ENCODE measurements at places on chromosomes 6 and 20. TPM values are rescaled to one million over a fixed set of nuclear protein-coding genes. Genes with fewer than 3 reads are reported as not detected.

GRCh38 chr6:16238963-16239797 lies 793 bp downstream of the GMPR start:
- DNase-seq: peak; percentile 69

DNA sequence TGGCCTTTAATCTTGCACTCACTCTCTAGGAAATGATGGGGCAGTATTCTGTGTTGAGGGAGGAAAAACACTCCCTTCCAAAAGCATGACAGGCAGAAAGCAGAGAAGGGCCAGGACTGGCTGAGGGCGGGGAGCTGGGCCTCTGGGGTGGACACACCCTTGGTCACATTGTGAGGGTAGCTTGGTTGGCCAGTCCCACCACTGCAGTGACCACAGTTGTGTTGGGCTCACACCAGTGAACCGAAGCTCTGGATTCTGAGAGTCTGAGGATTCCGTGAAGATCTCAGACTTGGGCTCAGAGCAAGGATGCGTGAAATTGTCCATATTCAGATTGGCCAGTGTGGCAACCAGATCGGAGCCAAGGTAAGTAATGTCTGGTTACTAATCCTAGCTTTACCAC lies at the start of gene TUBB1:
TUBB1 (plus strand) TSS at position 213 of the 400 bp plus-strand sequence; CDS start at position 307, 94 bp downstream.
- DNase-seq: no peak

DNA sequence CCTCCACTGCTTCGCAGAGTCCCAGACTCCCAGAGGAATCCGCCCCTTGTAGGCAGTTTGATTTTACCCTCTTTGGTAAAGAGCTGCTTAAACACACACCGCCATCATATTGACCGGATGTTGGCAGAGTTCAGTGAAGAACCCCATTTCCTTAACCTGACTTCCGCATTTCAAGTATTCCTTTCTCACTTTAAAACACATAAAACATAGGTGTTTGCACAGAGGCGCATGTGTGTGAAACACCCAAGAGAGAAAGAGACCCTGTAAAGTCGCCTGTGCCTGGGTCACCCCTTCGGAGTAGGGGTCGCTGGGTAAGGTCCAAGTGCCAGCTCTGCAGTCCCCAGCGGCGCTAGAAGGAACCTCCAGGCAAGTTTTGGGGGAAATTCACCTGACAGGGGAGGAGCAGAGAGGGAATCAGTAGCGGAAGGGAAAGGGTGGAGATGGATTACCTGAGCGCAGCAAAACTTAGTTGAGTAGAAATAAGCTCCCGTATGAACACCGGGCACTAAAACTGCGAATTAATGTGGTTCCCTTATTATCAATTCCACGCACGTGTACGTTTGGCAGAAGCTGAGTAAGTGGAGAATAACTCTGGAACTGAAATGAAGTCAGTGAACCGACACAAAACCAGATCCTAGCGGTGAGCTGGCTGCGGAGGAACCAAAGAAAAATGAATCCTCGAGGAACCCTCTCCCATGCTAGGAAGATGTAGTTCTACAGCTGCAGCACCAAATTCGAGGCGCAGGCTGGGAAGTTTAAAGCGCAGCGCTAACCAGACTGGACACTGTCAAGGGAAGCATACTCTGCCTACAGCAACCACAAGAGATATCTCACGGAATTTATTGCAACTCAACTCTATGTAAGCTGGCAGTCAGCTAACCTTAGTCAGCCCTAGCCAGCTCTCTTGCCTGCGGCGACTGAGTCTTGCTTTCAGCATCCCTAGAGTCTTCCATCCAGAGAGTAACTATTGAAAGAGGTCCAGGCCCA lies 3.5 kb upstream of the HTR1B start:
- DNase-seq: no peak

GRCh38 chr6:168384045-168385036 lies 56.6 kb upstream of the SMOC2 start:
- DNase-seq: no peak

- DNase-seq: no peak
Observed at GRCh38 chr6:25387911-25388310, 108.7 kb downstream of the CARMIL1 start.

DNA sequence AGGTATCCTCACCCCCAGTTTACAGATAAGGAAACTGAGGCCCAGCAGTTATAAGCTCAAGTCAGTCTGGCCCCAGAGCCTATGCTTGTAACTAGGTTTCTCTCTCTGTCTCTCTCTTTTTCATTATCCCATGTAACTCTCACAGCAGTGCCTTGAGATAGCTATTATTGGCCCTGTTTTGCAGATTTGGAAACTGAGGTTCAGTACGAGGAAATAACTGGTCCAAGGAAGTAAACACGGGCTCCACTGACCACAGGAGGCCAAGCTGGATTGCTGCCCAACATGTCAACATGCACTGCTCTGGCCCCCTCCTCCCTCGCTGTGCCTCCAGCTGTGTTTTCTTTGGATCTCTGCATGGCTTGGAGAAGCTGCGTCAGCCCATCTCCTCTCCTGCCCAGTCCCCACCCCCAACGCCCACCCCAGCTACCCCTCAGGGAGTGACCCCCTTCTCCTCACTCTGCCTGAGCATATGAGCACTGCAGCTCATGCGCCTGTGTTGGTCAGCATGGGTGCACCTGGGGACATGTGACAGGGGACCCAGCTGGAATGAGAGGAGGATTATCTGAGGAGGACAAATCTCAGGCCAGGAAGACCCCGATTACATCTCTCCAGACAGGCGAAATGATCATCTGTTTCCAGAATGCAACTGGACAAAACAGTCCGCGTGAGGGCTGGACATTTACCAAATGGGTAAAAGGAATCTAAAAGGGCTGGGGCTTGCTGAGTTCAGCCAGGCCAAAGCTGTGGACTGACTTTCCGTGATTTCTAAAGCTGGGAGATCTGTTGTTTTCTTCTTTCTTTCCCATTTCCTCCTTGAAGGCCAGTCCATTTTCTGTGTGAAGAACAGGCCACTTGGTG lies 7.8 kb upstream of the PLTP start:
- peak; percentile 93 for DNase-seq

- no peak for DNase-seq
Observed at GRCh38 chr20:21324126-21324525, 21.0 kb downstream of the XRN2 start.

DNA sequence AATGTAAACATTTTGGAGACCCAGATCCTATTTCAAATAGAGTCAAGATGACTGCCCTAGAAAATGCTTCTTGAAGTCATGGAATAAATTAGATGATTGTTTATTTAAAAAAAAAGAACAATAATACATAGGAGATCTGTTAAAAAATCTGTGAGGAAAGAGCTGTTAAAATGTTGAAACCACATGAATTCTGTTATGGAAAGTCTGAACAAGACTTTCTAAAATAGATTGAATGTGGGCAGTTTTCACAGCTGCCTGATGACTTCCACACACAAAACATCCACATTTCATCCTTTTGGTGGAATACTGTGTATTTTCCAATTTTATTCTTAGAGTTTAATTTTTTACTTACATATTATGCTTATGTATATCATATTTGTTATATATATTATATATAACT lies 186.1 kb downstream of the LAMA2 start:
- DNase-seq: no peak

GRCh38 chr6:155327326-155328073 lies 13.2 kb upstream of the TFB1M start:
- peak; percentile 27 for DNase-seq

DNA sequence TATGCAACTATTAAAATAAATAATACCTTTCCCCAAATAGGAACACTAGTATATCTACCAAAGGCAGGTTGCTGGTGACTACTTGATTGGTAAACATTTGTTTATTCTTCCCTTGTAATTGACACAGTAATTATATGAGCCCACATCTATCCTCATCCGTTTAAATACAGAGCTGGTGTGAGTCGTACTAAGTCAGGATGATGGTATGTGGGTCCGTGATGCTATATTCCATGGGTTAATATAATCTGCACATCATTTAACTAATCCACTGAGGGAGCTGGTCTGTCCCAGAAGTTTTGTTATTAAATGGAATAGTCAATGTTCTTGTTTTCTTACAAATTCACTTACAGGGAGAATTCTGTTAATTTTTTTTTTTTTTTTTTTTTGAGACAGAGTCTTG lies 164.0 kb upstream of the AGPAT4 start:
- no peak for DNase-seq

DNA sequence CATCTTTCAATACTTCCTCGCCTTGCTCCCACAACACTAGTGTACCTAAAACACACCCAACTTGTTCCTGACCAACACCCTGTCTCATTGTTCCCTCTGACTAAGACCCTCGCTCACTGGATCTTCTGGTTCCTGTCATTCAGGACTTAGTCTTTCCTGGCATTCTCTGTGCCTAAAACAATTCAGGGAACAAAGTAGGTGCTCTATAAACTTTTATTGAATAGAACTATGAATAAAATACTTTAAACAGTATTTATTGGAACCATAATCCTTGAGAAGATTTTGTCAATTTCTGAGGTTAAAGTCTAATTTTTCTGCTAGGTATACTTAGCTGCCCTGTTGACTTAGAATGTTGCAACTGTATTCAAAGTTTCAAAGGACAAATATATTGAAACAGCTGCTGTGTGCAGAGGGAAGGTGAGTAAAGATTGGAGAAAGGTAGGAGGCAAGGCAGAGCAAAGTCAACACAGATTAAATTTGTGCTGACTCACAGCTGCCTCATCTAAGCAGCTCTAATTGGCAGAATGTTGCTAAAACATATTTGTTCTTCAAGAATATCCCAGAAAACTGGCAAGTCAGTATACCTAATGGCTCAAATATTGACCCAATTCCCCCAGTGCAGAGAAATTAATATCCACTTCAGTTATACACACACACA lies 37.6 kb downstream of the GSTA2 start:
- no peak for DNase-seq

GRCh38 chr6:25506020-25506419 lies 146.0 kb upstream of the SCGN start:
- no peak for DNase-seq

DNA sequence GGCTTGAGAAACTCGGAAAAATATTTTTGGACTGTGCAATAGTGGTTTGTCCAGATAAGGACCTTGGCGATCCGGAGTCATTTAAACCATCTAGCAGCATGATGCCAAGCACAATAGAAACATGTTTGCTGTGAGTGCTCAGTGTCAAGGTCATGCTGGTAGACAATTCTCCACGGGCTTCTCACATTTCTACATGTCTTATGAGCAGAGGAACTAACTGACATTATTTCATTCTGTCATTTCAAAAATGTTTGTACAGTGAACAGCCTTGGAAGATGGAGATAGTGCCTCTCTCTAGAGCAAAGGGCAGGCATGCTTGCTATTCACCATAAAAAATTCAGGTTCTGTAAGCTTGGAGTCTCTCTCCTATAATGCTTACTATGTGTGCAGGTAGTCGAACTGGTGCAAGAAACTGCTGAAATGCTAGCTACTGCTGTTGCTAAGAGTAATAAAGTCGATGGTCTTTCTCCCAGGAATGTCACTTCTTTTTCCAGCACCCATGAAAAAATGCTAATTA lies 25.4 kb upstream of the CCN2 start:
- DNase-seq: no peak

DNA sequence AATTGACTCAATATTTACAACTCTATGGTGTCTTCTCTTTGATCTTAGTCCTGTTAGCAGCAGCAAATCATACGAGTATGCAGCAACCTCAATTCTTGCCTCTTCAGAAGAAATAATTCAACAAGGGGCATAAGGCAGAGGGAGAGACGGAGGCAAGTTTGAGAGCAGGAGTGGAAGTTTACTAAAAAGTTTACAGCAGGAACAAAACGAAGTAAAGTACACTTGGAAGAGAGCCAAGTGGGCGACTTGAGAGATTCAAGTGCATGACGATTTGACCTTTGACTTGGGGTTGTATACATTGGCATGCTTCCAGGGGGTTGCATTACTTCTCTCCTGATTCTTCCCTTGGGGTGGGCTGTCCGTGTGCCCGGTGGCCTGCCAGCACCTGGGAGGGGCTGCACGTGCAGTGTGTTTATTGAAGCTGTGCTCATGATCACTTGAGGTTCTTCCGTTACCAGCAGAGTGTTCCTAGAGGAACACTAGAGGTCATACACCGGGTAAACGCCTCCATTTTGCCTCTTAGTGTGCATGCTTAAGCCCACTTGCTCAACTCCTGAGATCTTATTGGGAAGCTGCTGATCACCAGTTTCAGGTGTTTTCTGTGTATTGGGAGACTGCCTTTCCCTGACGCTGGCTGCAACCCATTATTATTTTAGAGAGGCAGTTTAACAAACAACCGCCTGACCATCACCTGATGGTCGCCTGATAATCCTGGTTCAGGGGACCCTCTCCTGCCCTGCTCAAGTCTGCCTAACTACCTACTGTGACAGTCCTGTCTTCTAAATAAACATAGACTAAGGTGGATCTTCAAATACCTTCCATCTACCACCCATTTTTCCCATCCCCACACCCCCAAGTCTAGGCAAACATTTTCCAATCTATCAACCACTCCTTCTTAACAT lies 172.4 kb upstream of the MYLIP start:
- DNase-seq: no peak

DNA sequence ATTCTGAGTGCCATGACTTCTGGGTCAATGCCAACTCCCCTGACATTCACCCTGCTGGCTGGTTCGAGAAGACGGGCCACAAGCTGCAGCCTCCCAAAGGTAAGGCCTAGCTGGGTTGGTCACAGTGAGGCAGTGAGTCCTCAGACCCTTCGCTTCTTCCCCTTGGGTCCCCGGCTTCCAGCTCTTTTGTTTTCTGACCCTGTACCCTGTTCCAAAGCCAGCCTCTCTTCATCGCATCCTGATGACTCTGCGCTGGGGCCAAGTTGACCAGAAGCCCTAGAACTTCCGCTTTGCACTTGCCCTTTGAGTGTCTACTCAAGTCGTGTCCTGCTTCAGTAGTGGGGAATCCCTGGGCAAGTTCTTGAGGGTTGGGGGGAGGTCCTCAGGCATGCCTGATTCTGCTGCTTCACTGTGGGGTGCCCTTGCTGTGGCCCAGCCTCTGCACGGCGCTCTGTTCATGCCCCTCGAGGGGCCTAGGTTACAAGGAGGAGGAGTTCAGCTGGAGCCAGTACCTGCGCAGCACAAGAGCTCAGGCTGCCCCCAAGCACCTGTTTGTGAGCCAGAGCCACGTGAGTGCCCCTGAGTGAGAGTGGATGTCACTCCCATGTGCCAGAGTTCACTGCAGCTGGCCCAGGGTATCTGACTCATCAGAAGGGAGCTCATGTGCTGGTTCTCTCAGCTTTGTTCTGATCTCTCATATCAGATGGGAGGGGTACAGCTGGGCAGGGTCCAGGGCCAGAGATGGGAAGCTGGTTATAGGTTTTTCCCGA lies 23.0 kb downstream of the L3MBTL1 start:
- DNase-seq: no peak

Gene C6orf58
- not detected for polyA plus RNA-seq

Gene CLDN20
- polyA plus RNA-seq: not detected

Gene CD93
- 14.1 TPM for polyA plus RNA-seq

Gene TRIM40
- polyA plus RNA-seq: not detected

Gene BIRC7
- polyA plus RNA-seq: not detected

Gene TULP4
- polyA plus RNA-seq: 14.7 TPM

Gene DEFB124
- not detected for polyA plus RNA-seq

Gene MCHR2
- polyA plus RNA-seq: not detected

Gene HMGN4
- 20.1 TPM for polyA plus RNA-seq

Gene C6orf132
- 1.8 TPM for polyA plus RNA-seq

Measured in right cardiac atrium (tissue), 5 donors.